Right hindlimb (tissue), 1 donor: ENCODE measurements at places on chromosomes 1 and 21.

GRCh38 chr1:217140041-217140901 is 417.0 kb upstream of the ESRRG start:
- DNase-seq, result peak; percentile 20

GRCh38 chr1:116667078-116667574 is 407 bp downstream of the IGSF3 start:
- DNase-seq, result peak; percentile 35

DNA sequence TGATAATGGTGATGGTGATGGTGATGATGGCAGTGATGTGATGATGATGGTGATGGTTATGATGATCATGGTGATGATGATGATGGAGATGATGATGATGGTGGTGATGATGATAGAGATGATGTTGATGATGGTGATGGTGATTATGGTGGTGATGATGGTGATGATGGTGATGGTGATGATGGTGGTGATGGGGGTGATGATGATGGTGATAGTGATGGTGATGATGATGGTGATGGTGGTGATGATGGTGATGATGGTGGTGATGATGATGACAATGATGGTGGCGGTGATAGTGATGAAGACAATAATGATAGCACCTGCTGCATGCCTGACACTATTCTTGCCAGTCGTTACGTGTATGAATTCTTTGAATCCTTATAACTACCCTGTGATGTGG is 317.9 kb upstream of the AJAP1 start:
- no peak for DNase-seq

- no peak for DNase-seq
Observed at GRCh38 chr1:193974286-193974798, 787.9 kb upstream of the B3GALT2 start.

GRCh38 chr1:192983349-192983980 is 75.7 kb downstream of the UCHL5 start:
- DNase-seq, result no peak

DNA sequence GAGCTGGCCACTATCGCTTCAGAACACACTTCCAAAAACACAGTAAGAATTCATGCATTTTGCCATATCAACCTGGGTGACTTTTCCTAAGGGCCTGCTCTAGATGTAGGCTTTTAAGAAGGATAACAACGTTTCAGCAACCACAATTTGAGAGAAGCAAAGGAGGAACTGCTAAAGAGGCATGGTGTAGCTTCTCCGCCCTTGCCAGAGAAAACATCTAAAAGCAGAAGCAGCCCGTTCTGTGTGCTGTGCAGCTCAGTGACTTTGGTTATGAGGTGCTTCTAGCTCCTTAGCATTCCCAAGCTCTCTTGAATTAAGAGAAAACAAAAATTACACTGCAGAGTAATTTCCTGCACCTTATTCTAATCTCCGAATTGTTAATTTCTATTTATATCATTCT is 2.7 kb downstream of the PER3 start:
- no peak for DNase-seq
